ENCODE measurements at places on chromosomes 7 and 10. TPM values are rescaled to one million over a fixed set of nuclear protein-coding genes. Genes with fewer than 3 reads are reported as not detected.

Gene TAS2R41
- not detected for polyA plus RNA-seq

Gene SP8
- polyA plus RNA-seq = not detected

Gene ANXA8L1
- not detected for polyA plus RNA-seq

Gene ATG9B
- 1.9 TPM for polyA plus RNA-seq

Gene ARHGAP22
- polyA plus RNA-seq = 1.1 TPM

Gene CLIP2
- 21.7 TPM for polyA plus RNA-seq

Gene SRPK2
- polyA plus RNA-seq = 63.9 TPM

Gene HECW1
- 5.1 TPM for polyA plus RNA-seq

Gene C10orf53
- polyA plus RNA-seq = not detected

DNA sequence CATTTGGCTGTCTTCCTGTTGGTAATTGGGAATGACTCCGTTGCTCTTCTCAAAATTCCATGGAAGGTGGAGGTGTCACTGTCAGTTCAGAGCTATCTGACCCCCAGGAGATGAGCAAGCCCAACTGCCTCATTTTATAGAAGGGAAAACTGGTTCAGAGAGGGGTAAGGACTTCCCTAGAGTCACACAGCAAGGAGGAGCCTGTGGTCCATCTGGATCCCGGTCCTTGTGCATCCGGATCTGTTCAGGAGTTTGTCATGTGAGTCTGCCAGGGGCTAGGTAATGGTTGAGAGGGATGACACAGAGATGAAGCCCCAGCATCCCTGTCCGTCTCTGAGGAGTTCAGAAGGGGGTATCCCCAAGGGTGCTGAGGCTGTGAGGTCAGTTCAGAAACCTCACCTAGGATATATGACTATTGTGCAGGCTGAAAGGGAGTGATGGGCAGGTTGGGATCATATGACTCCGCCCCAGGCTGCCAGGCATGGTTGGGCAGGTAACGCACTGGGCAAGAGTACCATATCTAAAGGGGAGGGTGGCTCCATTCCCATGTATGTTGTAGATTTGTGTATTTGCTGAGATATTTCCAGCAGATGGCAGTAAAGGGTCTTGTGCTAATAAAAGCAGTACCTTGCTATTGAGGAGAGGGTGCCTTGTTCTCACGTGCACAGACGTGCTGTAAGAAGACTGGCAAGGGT, 16.0 kb upstream of the SLC29A3 start:
- DNase-seq = no peak

DNA sequence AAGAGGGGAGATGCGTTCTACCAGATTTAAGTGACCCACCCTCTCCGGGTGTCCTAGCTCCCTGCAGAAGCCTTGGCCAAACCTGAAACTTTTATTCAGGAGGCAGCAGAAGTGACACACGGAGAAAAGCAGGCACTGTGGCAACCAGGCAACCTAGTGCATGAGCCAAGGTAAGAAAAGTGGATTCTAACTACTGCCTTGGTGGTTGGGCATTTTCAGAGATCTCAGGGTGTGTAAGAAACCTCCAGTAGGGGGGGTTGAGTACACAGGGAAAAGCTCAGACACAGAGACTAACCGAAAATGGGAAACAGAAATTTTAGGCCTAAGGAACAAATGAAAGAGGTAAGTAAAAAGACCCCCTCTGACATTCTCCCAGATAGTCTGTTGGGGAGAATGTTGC, 645.7 kb downstream of the ANKRD7 start:
- no peak for DNase-seq

DNA sequence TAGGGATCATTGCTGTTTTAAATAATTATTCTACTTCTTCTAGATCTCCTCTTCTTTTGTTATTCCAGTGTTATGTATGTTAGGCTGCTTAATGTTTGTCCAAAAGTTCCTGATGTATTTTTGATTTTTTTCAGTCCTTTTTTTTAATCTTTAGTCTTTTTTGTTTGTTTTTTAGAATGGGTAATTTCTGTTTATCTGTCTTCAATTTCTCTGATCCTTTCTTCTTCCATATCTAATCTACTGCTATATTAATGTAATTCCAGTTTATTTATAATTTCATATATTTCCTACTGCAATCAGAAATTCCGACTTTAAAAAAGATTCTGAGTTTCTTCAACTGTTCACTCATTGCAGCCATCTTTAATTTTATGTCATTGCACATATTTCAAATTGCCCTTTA, 452.8 kb upstream of the POT1 start:
- no peak for DNase-seq

GRCh38 chr10:23968301-23968700, 240.6 kb upstream of the KIAA1217 start:
- no peak for DNase-seq

DNA sequence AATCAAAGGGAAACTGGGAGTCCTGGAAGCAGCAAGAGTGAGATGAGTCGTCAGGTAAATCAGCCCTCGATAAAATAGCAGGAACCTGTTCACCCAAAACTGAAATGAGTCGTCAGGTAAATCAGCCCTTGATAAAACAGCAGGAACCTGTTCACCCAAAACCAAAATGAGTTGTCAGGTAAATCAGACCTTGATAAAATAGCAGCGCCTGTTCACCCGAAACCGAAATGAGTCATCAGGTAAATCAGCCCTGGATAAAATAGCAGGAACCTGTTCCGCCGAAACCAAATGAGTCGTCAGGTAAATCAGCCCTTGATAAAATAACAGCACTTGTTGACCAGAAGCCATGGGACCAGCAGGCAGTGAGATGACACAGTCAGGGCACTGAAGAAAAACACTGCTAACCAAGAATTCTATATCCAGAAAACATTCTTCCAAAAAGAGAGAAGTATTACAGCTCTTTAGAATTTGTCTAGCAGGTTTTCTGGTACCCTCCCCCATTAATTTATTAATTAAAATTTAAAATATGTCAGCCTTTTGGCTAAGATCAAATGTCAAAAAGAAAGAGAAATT, 3.4 kb upstream of the CYP2E1 start:
- no peak for DNase-seq

DNA sequence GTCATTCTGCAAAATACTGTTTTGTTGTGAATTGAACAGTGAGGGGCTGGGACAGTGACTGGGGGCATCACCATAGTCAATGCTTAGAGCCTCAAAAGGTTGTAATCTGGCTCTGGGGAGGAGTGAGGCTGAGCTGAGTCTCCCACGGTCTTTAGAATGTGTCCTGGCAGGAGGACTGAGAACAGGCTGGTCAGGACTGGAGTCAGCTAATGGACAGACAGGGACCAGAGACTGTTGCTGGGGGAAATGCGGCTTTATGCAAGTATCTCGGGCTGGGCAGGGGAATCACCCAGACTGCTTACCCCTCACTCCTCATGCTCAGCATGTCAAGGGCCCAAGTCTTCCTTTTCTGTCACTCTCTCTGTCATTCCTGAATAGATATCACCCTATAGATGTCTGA, 346.5 kb downstream of the TYW1 start:
- DNase-seq = no peak

DNA sequence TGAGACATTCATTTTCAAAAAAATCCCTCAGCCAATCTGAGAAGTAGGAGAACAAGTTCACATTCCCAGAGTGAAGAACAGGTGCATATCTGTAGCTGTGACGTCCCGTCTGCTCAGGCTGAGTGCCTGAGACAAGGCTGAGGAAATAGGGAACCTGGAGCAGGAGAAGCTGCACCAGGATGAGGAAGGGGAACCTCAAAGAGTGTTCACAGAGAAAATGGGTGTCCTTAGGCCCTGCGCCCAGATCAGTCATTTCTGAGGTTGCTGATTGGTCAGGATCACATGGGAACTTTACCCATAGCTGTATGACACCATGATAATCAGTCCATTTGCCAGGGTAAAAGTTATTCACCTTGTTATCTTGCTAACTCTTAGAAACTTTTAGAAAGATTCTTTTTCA, 34.2 kb upstream of the TARP start:
- no peak for DNase-seq

DNA sequence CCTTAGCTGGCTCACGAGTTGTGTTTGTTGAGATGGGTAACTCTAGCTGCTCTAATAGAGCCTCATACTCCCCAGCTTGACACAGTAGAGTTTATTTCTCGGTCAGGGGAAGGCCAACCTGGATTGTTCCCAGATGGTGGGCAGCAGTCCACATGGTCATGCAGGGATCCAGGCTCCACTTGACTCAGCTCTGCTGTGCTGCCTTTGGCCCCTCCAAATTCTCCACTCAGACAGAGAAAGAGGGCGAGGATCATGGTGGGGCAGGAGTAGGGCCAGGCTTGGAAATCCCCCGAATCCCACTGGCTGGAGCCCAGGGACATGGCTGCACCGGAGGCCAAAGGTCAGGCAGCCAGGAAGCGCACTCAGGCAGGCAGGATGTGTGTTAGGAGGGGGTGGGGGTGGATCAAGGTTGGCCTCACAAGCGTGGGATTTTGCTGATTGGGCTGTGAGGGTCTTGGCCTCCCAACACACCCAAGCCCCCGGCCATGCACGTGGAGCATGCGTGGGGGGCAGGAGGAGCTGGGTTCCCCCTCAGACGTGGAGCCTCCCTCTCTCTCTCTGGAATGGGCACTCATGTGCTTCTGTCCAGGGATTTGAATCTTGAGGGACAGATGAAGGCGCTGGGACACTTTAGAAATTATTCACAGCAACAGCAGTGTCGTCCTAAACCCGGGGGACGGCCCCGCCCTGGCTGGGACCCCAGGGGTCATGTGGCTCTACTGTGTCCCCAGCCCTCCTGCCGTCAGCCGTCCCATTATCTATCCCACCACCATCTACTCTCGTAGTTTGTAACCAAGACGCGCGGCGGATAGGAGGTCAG, 44.8 kb downstream of the PDGFA start:
- DNase-seq = no peak

- no peak for DNase-seq
These were observed 80.4 kb downstream of the HIP1 start for GRCh38 chr7:75658369-75658768.

GRCh38 chr7:105289704-105290103, 99.0 kb downstream of the SRPK2 start:
- DNase-seq = no peak

DNA sequence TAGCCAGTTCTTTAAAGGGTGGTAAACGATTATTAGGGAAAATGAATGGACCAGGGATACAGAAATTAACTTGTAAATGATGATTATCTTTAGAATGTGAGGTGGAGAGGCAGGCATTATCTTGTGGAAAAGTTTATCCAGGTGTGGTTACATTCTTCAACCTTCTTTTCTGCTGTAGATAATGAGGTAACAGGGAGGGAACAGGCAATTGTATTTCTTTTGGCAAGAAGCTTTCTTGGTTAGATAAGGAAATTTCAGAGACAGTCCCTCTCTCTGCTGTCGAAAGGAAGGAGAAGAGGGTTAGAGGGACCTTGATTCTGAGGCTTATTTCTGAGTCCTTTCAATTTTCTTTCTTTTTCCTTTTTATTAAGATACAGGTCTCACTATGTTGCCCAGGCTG, 32.1 kb downstream of the MRPL32 start:
- DNase-seq = no peak

DNA sequence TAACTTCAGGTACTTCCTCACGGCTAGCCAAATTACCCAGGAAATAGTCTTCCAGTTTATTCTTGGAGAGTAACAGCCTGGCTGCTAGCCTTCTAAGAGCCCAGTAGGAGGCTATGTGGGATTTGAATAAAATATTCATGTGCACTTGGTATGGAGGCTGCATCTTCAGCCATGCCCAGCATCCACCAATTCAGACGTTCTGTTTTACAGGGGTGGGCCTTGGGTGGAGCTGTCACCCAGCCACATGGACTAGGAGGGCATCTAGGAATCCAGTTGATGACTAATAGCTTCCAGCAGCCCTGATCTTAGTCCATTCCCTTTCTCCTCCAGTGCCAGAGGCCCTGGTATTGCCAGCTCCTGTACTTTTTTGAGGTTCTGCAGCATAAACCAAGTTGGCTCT, 66.3 kb upstream of the ZRANB1 start:
- DNase-seq = no peak

GRCh38 chr10:117544711-117545140, 2.2 kb downstream of the EMX2 start:
- DNase-seq = no peak

- DNase-seq = no peak
These were observed 77.6 kb downstream of the GALNT11 start for GRCh38 chr7:152103066-152103465.

GRCh38 chr7:152984421-152984820, 224.9 kb downstream of the ACTR3B start:
- no peak for DNase-seq

GRCh38 chr7:36942025-36942424, 217.7 kb upstream of the AOAH start:
- DNase-seq = no peak

DNA sequence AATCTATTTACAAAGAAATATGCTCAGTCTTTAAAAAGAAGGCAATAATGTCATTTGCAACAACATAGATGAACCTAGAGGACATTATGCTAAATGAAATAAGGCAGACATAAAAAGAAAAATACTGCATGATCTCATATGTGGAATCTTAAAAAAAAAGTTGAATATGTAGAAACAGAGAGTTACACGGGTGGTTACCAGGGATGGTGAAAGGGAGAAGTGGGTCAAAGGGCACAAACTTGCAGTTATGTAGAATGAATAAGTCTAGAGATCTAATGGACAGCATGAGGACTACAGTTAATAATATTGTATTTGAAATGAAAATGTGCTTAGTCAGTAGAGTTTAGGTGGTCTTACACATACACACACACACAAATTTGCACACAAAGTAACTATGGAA, 88.2 kb upstream of the CCDC71L start:
- DNase-seq = no peak

DNA sequence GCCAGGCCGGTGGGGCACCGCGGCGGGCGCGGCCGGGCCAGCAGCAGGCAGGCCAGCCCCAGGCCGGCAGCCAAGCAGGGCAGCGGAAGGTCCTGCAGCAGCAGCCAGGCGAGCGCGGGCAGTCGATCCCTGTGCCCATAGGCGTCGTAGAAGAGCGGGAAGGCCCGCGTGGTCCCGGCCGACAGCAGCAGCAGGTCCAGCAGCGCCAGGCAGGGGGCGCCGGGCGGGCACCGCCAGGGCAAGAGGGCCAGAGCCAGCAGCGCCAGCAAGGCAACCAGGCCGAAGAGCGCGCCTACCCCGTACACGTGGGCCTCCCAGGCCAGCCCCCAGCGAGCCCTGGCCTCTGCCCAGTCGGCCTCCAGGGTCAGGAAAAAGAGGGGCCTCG, 8.4 kb upstream of the RBM28 start:
- DNase-seq = no peak
